ENCODE measurements at places on chromosomes 4 and X.

GRCh38 chr4:8204576-8205227, 5.6 kb downstream of the SH3TC1 start:
- no peak for DNase-seq

- DNase-seq: no peak
Observed at GRCh38 chr4:188854436-188854835, 715.2 kb downstream of the TRIML1 start.

GRCh38 chr4:52548818-52549570, 110.1 kb downstream of the USP46 start:
- DNase-seq: no peak

DNA sequence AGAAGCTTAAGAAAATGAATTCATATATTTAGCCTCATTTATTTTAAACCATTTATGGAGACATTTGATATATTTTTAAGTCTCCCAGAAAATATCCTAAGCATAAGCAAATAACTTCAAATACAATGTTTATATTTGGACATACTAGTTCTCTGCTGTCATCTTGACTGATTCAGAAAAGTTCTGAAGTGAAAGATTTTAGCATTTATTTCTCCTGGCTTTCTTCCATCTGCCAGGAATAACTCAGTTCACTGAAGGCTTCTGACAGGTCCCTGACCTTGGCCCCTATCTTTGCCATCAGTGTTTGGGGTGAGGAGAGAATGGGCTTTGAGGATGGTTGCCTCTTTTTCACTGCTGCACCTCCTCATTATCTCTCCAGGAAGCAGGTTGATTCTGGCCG, 115.7 kb downstream of the SLIT2 start:
- no peak for DNase-seq

All from testis (tissue), 5 donors.